C1 segment of cervical spinal cord (tissue), 14 donors: ENCODE measurements at places on chromosomes 12 and 14.
A peak's percentile ranks its signal among the peaks of the same experiment; 100 is the strongest.

DNA sequence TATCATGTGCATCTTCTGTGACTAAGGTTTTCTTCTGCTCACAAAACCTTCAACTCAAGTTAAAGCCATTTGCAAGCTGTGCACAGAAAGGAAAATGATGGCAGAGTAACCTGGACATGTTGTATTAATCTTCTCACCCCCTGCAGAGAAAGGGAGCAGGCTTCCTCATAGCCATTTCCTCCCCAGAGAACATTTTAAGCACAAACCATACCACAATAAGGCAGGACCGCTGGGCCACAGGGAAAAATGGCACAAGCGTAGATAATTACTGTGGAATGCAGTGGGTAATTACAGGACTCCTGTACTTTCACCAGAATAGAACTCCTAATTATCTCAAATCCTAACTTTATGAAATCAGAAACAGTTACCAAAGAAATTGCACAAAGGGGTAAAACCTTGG is 215.7 kb downstream of the KIF21A start:
- no peak for DNase-seq

DNA sequence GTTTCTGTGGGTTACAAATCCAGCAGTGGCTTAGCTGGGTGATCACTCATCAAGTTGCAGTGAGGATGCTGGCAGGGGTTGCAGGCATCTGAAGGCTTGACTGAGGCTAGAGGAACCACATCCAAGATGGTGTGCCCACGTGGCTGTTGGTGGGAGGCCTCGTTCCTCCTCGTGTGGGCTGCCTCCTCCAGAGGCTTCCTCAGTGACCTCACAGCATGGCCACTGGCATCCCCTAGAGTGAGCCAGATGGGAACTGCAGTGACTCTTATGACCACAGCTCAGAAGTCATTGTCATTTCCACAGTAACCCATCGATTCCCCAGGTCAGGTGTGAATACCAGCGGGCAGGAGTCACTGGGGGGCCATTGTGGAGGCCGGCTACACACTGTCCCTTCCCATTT is 17.8 kb downstream of the AACS start:
- no peak for DNase-seq

- DNase-seq = no peak
These were observed 129.8 kb upstream of the PPFIA2 start for GRCh38 chr12:81888961-81889360.

GRCh38 chr12:89075880-89076540 is 276.3 kb downstream of the DUSP6 start:
- DNase-seq = no peak

DNA sequence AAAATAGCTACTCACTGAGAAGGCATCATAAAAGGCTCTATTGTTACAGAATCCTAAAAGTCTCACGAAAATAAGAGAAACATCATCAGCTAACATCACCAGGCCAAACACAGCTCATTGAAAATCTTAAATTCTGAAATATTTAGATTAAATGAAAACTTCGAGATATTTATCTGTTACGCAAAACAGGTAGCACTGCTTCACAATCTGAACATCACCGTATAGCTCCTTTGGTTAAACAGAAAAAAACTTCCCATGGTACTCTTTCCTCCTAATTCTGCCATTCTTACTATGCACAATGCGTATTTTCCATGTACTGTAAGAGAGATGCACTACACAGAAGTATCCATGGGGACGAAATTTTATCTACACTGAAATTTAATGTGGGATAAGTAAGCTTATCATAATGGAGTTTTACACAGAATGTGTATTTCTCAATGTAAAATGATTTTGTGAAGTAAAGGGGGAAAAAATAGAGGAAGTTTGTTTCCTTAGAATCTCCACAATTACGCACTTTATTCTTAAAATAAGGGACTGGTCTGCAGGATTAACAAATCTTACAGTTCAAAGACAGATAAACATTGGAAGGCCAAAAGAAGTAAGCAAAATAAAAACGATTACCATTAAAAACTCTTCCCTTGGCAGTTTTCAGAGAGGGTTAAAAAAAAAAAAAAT is 1.9 kb downstream of the SGPP1 start:
- DNase-seq = no peak

GRCh38 chr12:57225680-57226210 is 3.8 kb upstream of the SHMT2 start:
- no peak for DNase-seq

GRCh38 chr12:113278633-113279032 is 56.3 kb downstream of the SLC8B1 start:
- DNase-seq = no peak

DNA sequence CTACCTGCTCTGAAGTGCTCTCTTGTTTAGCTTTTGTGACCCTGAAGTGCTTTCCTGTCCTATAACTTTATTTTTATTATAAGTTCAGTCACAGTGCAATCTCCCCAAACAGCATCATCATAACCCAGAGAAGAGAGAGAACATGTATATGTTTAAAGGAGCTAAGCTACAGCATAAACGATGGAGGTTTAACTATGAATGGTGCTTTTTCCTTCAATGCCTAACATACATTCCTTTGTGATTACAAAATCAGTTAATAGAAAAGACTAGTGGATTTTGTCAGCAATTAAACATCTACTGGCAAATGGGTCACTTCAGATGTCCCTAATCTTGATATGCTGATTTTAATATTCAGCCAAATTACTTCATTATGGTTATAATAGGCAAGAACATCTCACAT is 46.4 kb downstream of the ZFYVE21 start:
- DNase-seq = no peak

DNA sequence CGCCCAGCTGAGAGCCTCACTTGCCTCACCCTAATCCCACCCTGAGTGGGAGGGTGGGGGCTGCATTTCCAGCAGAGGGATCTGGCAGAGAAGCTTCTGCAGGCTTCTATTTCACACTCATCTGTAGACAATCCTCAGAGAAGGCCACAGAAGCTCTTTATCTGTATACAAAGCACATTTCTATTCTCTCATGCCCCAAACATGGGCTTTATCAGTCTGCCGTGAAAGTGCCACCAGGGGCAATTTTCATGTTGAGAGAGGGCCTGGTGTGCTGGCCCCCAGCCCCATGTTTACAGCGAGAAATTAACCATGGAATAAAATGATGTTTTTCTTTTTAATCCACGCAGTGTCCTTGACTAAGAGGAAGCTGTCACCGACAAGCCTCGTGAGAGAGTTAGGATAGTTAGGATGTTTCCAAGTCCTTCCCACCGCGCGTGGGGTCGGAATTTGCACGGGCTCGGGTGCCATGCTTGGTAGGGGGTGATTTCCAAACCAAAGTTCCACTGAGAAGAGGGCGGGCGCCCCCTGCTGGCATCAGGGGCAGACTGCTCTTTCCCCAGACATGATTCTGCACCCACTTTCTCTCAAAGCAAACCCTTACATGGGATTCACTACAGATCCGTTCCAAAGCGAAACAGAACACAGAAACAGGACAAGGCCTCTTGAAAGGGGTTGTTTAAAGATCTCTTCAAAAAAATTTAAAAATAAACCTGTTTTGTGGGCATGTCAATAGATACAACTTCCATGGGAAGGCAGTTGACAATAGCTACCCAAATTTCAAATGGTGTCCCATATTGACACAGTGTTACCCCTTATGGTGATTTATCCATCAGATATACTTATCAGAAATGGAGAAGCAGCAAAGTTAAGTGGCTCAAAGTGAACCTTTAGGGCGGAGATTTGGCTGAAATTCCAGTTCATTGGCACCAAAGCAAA is 19.4 kb downstream of the BDKRB1 start:
- DNase-seq = peak; percentile 63

GRCh38 chr12:85951823-85952222 is 77.7 kb downstream of the NTS start:
- DNase-seq = no peak

DNA sequence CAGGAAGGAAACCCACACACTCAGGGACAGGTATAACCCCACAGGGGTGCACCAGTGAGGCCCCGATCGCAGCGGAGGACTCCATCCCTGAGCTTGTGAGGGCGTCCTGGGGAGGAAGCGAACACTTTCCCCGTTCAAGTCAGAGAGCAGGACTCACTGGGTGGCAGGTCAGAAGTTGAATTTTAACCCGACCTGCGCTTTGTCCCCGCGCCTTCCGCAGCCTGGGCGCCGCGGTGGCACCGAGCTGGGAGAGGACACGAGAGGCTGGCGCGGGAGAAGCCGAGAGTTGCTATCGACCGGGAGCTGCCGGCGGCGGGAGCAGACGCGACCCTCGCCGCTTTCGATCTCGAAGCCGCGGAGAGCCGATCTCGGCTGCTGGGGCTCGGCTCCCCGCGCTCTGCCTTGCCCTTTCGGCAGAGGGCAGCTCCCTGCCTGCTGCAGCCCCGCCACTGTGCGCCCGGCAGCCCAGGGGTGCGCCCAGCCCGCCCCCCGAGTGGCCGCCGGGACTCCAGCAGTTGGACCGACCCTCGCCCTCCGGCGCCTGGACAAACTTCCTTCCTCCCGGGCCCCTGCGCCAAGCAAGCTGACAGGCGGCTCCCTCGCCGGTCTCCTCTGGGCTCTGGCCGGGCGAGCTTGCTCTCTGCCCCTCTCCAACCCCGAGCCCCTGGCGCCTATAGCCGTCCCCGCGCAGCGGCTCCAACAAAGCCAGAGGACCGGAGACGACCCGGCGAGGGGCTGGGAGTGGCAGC is 918 bp downstream of the LIN7A start:
- peak; percentile 49 for DNase-seq

DNA sequence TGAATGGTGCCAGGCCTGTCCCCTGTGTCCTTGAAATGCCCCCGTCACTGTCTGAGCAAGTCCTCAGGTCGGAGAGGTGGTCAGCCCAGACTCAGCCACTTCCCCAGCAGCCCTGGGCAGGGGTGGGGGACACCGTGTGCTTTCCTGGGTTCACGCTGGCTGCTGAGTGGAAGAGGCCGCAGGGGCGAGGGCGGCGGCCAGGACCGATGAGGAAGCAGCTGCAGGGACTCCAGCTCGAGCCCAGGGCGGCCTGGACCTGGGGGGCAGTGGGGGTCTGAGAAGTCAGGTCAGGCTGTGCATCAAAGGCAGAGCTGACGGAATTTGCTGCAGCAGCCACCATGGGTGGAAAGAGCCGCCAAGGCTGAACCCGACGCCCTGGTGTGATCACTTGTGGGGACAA is 28.4 kb downstream of the NOC4L start:
- no peak for DNase-seq
